ENCODE measurements at places on chromosomes 2 and 18.

DNA sequence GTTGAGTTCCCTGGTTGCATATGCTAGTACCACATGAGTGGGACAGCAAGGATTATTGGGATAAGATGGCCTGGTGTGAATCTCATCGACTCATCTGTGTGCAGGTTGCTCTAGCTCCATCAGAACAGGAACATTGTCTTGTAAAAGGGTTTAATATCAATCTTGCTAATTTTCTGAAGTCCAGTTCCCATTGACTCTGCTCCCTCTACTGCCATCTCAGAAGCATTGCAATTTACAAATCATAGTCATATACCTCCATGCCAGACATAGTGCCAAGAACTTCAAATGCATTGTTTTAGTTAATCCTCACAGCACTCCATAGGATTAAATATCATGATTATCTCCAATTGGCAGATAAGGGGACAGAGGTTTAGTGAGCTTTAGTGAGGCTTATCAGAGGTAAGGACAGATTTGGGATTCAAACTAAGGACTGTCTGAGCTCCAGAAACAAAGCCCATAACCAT lies 4.8 kb upstream of the STAT4 start:
- no peak for DNase-seq

DNA sequence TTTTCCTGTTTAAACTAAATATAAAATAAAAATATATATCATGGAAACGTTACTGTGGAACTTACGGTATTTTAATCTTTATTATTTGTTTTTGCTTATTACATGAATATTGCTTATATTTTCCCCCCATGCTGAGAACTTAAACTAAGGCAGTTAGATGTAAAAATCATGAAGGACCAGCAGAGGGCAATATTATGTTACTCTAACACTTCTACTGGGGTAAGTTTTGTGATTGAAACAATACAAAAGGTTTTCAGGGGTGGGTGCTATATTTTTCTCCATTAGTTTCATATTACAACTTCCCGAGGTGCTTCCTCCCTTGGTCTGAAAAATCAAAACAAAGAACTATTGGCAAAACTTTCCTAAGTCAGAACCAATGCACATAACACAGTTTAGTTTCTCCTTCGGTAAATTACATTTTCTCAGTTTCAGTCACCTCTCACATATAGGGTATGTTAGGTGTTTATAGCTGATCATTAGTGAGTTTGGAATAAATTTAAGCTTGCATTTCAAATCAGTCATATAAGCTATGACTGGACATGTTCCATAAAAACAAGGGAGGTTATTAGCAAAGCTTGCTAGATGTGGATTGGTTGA lies 54.8 kb downstream of the ZNF407 start:
- DNase-seq = no peak

DNA sequence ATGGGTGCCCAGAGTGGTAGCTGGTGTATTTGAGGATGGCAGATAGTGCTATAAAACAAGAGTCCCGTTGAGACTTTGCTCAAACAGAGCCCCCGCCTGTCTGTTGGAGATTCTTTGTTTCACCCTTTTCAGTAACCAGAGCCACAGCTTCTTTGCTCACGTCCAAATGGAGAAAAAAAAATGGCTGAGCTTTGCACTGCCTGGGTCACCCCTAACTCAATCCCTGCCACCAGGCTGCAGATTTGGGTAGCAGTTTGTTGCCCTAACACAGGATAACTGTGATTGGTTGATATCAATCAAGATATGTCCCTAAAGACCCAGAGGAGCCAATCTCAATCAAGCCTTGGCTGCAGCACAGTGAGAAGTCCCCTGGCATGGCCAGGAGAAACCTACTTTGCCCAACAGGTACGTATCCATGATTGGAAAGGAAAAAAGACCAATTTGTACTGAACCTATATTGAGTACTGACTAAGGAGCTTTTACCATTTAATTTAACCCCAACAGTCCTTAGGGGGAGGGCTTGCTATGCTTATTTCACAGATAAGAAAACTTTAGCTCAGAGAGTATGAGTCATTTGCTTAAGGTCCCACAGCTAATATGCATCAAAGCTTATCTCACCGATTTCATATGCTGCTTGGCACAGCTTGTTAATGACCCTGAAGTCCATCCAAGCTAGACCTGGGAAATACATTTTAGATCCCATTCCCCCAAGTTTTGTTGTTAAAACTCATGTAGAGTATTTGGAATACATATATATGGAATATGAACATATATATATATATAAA lies 72.0 kb upstream of the SH3BP4 start:
- DNase-seq = no peak

DNA sequence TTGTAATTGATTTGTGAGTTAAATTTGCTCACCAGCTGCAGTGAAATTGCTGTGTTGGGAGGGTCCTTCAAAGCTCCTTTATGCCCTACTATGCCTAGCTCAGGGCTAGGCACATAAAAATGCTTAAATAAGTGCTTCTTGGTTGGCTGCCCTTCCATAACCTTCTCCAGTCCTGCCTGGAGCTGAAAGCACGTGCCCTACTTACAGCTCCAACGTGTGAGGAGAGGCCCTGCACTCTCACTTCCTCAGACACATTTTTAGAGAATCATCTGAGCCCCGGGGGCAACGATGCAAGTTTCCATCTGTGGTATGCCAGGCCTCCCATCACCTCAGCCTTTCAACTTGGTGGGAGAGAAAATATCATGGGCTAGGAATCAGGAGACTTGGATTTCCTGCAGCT lies 202.7 kb downstream of the BCL11A start:
- no peak for DNase-seq

- DNase-seq = no peak
Measured at GRCh38 chr18:9659499-9660375, 45.4 kb upstream of the PPP4R1 start.

GRCh38 chr2:168641636-168642035 lies 160.8 kb upstream of the NOSTRIN start:
- no peak for DNase-seq

GRCh38 chr2:75560022-75560767 lies 544 bp downstream of the EVA1A start:
- DNase-seq = no peak

GRCh38 chr2:209344349-209344748 lies 79.5 kb upstream of the MAP2 start:
- DNase-seq = no peak

DNA sequence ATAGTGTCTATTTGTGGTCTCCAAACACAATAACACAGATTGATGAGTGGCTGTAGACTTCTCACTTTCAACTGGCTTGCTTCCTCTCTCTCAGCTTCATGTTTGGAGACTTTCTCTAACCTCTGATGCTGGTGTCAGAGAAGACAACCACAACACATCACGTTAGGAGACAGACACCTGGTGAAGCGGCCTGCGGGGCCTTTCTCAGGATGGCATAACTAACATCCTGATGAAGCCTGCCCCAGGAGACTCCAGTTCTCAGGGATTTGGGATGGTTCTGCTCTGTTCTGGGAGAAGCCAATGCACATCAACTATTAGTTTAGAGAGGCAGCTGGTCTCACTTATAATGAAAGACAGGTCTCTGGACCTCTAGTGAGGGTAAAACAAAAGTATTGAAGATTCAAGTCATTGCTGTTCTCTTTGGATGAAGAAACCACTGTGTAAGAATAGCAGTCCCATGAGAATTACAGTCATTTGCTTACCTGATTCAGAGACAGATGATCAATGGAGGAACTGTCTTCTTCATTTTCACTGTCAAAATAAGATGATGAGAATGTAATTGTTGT lies 2.0 kb downstream of the IL1A start:
- no peak for DNase-seq
